ENCODE measurements at places on chromosomes 13 and 19.
A peak's percentile ranks its signal among the peaks of the same experiment; 100 is the strongest.

GRCh38 chr13:30128095-30128494 is 179.3 kb downstream of the KATNAL1 start:
- no peak for DNase-seq

GRCh38 chr19:1505012-1505411 is 7.8 kb downstream of the ADAMTSL5 start:
- DNase-seq: no peak

DNA sequence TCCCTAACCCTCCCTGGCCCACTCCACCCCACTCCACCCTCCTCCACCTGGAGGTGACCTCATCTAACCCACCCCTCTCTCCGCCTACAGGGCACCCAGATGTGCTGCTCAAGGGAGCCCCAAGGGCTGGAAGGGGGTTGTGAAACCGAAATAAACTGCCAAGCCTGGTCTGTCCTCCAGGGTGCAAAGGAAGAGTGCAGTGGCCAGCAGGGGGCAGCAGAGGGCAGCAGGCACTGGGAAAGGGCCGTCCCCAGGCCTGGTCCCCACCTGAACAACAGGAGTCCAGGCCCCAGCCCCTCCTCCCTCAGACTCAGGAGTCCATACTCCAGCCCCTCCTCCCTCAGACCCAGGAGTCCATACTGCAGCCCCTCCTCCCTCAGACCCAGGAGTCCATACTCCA is 8.4 kb upstream of the BCAM start:
- DNase-seq: peak; percentile 62

DNA sequence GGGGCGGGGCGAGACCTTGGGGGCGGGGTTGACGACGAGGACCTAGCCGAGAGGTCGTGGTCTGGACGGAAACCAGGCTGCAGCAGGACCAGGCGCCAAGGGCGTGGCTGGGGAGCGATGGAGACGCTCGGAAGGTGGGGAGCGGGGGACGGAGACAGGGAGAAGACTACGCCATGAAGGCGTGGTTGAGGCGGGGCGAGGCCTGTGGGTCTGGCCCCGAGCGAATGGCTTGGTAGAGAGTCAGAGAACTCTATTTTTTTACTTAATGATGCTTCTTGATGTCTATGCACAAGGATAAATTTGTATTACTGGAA is 674 bp upstream of the FBXL12 start:
- no peak for DNase-seq

DNA sequence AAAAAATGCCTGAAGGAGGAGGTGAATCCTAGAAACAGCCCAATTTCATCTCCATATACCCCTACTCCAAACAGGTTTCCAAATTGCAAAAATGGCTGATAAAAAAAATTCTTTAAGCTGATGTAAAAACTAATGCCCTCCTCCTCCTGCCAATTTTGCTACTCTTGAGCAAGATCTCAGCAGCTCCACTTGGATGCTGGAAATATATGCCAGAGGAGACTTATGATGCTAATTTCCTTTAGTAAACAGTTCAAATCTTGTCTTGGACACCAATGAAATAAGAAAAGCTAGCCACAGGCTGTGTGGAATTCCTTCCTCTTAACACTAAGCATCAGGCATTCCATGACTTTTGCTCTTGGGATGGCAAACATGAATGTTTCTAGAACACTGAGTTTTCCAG is 67.5 kb downstream of the INSR start:
- DNase-seq: no peak

DNA sequence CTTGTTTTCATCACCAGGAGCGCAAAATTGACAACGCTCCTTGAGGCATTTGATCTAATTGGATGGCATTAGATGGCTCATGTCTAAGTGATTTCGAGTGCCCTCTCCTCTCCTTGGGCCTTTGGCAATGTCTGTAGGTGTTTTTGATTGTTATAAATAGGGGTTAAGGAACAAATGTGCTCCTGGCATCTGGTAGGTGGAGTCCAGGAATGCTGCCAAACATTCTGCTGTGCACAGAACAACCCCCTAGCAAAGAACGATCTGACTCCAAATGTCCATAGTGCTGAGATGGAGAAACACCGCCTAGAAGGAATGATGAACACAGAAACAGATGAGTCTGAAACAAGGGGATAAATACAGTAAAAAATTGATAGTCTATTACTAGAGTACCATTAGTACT is 68.0 kb upstream of the C1QTNF9B start:
- no peak for DNase-seq

- DNase-seq: no peak
Observed at GRCh38 chr19:30536975-30537374, 164.8 kb downstream of the ZNF536 start.

GRCh38 chr19:49520705-49521319 is 7.0 kb upstream of the RCN3 start:
- no peak for DNase-seq

DNA sequence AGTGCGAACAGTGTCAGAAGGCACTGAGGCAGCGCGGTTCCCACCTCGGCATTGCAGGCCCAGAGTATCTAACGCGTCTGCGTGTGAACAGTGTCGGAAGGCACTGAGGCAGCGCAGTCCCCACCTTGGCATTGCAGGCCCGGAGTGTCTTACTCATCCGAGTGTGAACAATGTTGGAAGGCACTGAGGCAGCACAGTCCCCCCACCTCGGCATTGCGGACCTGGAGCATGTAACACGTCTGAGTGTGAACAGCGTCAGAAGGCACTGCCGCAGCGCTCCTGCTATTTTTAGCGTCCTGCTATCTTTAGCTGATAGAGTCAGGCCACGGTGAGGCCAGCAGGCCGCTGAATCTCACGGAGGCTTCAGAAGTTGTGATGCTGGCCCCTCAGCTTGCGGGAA is 39.6 kb downstream of the ATP11A start:
- no peak for DNase-seq

- peak; percentile 7 for DNase-seq
Observed at GRCh38 chr13:87777387-87777786, 106.2 kb downstream of the SLITRK5 start.

- no peak for DNase-seq
Observed at GRCh38 chr13:111900390-111901131, 166.4 kb upstream of the SOX1 start.

GRCh38 chr13:39909634-39910033 is 254.2 kb downstream of the COG6 start:
- peak; percentile 88 for DNase-seq

- no peak for DNase-seq
Observed at GRCh38 chr19:49801401-49801888, 11.6 kb downstream of the FUZ start.

- no peak for DNase-seq
Observed at GRCh38 chr13:23460309-23460708, 26.8 kb upstream of the SACS start.

GRCh38 chr19:29483944-29484581 is 41.7 kb upstream of the VSTM2B start:
- no peak for DNase-seq

GRCh38 chr13:113554333-113554700 is 30.2 kb upstream of the TFDP1 start:
- no peak for DNase-seq

- peak; percentile 66 for DNase-seq
Observed at GRCh38 chr13:48975101-48975855, 434 bp upstream of the FNDC3A start.

- DNase-seq: peak; percentile 40
Observed at GRCh38 chr19:32599736-32600157, 18.8 kb downstream of the PDCD5 start.

GRCh38 chr13:73665261-73665660 is 468.9 kb downstream of the KLF12 start:
- DNase-seq: no peak

DNA sequence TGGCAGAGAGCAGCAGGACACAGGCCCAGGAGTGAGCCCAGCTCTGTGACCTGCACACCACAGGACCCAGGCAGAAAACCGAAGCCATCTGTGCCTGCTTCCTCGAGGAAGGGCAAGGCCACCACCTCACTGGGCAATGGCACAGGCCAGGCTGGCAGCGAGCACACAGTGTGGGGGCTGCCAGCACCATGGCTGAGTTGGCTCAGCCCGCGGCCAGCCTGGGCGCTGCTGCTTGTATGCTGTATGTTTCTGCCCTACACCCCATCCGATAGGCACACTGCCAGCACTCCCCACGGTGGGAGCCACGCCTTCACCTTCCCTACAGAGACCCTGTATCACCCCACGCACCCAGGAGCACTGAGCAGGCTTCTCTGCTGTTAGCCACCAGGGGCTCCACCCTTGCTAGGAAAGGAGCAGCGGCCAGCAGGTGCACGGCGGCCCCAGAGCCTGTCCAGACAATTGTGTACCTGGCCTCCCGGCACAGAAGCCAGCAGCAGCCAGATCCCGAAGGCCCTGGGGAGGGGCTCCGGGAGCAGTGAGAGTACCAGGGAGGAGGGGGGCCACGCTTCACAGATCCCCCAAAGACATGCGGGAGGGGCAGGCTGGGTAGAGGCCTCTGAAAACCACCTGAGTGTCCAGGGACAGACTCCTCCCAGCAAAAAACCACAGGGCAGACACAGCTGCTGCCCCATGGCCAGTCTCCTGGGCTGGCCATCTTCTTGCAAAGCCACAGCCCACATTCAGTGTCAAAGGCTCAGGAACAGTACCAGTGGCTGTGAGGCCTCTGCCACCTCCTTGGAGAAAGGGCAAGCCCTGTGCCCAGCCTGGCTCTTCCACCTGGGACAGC is 56.1 kb downstream of the MLLT1 start:
- no peak for DNase-seq

GRCh38 chr13:39034085-39034484 is 3.8 kb downstream of the PROSER1 start:
- no peak for DNase-seq

- no peak for DNase-seq
Observed at GRCh38 chr19:11457831-11458230, 22.4 kb downstream of the PRKCSH start.

DNA sequence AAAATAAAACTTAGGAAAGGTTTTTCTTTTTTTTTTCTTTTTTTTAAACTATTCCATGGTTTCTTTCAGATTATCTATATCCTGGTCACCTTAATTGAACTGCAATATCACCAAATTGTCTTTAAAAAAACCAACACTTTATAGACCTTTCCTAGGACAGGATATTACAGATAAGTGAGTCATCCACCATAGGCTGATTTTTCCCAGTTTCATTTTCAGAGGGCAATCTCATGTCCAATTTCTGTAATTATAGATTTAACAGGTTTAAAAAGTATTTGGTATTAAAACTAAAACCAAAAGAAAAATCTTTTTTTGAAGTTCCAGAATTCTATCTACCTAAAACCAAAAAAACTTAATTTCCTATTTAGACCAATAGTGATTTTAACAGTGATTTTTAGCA is 13.2 kb downstream of the SPART start:
- no peak for DNase-seq

DNA sequence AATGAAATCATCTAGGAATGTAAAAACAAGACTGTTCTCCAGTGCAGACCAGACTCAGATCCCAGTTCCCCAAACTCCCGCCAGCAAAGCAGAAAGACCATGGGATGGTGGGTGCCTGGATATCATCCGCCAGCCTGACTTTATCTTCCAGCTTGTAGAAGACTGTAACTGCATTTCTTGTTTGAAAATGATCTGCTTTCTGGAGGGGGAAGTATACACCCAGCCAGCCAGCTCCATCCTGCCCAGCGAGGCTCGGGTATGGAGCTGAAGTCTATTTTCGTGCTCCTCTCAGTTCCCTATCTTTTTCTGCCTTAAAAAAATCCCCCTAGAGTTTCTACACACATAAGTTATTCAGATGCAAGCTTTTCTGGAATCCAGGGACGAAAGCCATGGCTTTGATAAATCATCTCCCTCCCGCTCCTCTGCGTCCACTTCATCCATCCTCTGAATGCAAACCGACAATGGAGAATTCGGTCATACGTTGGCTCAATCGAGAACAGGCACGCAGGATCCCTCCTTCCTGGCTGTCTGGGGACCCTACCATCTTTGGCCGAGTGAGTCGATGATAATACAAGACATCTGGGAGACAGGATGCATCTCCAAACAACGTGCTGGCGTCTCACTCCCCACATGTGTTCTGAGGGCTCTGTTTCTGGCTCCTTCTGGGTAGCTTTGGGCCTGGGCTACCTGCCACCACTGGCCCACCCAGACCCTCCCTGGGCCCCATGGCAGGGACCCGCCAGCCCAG is 31.2 kb downstream of the CEBPG start:
- DNase-seq: no peak

DNA sequence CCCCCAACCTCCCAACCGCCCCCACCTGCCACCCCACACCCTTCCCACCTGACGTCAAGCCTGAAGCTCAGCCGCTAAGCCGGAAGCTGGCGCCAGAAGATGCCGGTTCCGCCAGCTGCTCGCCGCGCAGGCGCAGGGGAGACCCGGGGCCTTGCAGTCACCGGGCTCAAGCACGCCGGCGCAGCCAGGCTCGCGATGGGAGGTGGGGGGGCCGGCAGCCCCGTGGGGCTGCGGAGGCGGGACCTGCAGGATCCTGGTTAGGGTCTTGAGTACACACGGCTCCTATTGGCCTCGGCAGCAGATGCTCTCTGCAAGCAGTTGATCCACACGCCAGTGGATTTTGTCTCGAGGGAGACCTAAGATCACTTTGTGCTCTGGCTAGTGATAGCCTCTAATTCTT is at the start of gene LIG4:
LIG4 (minus strand) TSS at position 101 of the 400 bp plus-strand sequence. CDS start 4,268 bp downstream, outside the sequence.
- DNase-seq: peak; percentile 95

DNA sequence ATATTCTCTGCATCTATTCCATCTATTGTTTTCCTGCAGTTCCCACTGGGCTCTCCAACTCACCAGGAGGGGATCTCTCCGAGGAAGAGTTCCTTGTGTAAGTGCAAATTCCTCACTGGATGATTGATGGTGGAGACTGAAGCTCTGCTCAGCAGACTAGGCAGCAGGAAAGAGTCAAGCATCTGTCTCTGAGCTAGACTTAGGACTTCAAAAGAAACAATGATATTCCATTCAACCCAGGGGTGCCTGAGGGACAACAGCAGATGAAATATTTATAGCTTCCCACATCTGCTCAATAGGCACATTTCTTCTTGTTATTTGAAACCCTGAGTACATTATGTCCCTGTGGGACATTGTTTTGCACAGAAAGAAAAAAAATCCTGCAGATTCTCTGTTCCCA is at the start of the genes OR7A5 and OR7C1:
OR7A5 (minus strand) TSS at position 175 of the 400 bp plus-strand sequence. CDS start 6,944 bp downstream, outside the sequence.
OR7C1 (minus strand) TSS at position 175 of the 400 bp plus-strand sequence. CDS start 35,049 bp downstream, outside the sequence.
- DNase-seq: no peak

- DNase-seq: no peak
Observed at GRCh38 chr19:541699-542098, 2.2 kb upstream of the GZMM start.

DNA sequence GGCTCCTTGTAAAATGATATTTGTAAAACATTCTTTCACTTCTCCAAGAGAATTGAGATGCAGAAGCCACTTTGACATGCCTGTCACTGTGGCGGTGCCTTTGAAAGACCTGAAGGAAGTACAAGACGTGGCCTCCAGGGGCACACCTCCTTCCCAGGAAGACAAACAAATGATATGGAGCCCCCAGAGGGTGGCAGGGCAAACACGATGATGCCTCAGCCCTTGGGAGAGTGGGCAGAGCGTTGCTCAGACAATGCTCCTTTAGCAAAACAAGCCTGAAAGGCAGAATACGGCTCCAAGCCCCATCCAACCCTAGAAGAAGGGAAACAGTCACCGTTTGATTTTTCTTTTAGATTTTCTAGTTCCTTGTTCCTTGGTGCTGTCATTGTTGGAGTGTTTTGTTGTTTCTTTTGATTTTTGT is 9.2 kb upstream of the ATP12A start:
- peak; percentile 41 for DNase-seq

DNA sequence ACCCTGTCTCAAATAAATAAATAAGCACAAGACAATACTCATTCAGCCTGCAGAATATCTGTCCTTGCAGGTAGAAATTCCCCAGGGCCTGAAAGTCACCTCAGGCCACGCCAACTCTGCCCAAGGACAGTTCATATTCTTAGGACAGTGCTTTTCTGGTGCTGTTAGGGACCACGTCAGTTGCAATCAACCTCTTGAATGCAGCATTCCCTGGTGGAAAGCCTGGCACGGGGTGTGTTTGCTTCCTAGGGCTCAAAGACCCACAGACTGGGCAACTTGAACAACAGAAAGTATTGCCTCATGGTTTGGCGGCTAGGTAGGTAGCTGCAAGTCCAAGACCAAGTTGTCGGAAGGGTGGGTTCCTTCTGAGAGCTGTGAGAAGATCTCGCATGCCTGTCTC is 160.3 kb downstream of the KCTD15 start:
- no peak for DNase-seq

Data from SK-N-DZ (cell line).